DMS 273 treated with DMSO at 0.1 percent for 48 hours (cell line): ENCODE measurements at places on chromosomes 7 and 10.

- DNase-seq: no peak
Observed at GRCh38 chr10:133451346-133451745, 2.4 kb upstream of the SCART1 start.

DNA sequence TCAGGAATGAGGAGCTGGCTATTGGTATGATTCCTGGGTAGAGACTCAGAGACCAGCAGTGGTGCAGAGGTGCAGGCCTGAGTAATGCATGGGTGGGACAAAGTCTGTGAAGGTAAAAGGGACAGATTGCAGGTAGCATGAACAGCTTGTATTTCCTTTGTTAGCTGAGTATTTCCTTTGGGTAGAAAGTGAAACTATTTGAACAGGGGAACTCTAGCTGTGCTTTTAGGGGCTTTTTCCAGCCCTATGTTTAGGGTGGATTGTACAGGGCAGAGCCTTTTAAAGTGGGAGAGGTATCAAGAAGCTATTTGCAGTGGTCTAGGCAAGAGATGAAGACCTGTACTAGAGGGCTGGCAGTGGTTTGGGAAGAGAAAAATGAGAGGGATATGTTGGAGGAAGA, 739.9 kb downstream of the REEP3 start:
- DNase-seq: no peak

DNA sequence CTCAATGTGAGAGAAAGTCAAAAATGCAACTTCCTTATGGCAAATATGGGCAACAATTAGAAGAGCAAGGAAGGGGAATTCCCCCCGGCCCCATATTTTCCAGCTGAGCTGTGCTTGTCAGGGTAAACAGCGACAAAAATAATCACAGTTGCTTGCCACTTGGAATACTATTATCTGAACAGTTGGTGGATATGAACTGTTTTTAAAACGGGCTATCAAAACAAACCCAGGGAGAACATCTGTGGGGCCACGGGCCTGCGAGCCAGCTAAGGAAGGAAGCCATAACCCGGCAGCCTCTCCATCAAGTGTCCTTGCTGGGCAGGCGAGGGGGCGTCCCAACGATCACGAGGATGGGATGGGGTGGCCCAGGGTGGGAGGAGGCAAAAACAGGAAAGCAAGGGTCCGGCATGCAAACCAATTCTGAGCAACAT, 228.4 kb downstream of the ARHGAP12 start:
- peak; percentile 54 for DNase-seq

- no peak for DNase-seq
Observed at GRCh38 chr7:150848561-150849115, 3.7 kb upstream of the AOC1 start.

DNA sequence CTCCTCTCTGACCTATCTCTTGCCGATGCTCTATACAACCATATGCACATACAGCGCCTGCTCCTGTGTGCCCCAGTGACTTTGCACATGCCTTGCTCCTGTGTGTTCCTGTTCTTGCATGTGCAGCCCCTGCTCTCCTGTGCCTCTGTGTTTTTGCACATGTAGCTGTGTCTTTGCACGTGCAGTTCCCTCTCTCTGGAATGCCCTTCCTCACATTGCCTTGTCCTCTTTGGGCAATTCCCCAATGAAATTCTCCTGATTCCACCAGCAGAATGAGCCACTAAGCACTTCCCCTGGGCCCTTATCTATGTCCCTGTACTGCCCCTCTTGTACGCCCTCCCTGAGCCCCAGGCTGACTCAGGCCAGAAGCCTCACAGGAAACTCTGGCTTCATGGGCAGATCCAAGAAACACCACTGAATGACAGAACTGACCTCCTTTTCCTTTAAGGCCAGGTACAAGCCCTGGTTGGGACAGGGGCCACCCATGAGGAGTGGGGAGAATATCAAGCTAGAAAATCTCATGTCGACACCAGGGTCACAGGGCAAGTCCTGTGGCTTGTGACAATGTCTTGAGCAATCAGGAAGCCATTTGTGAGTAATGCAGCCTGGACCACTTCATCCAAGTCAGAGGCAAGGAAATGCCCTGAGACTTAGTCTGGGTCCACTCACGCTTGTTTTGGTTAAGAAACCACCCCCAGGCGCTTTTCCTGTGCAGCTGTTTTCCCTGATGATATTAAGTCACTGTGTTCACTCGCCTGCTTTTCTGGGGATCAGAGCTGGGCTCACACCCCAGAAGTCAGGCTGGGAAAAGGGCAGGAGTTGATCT, 1.9 kb upstream of the ARHGAP22 start:
- DNase-seq: no peak

DNA sequence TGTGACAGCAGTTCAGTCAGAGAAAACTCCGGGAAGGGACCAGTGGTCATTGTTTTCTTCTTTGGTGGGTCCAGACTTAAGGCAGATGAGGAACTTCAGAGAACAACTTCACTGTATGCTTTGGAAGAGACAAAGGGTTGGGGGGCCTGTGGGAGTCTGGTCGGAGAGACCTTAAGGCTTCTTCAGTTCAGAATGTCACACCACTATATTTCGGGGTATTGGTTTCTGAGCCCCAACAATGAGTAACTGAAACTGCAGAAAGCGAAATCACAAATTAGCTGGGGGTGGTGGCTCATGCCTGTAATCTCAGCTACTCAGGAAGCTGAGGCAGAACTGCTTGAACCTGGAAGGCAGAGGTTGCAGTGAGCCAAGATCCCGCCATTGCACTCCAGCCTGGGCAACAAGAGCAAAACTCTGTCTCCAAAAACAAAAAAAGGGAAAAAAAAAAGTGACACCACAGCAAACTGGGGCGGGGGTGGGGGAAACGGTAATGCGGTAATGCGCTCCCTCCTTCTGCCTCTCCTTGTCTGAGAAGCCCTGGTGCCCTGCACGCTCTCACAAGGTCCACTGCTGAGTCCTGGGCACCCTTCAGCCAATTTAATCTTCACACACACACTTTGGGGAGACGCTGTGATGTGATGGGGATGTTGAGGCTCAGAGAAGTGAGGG, 2.2 kb upstream of the ADIRF start:
- no peak for DNase-seq

DNA sequence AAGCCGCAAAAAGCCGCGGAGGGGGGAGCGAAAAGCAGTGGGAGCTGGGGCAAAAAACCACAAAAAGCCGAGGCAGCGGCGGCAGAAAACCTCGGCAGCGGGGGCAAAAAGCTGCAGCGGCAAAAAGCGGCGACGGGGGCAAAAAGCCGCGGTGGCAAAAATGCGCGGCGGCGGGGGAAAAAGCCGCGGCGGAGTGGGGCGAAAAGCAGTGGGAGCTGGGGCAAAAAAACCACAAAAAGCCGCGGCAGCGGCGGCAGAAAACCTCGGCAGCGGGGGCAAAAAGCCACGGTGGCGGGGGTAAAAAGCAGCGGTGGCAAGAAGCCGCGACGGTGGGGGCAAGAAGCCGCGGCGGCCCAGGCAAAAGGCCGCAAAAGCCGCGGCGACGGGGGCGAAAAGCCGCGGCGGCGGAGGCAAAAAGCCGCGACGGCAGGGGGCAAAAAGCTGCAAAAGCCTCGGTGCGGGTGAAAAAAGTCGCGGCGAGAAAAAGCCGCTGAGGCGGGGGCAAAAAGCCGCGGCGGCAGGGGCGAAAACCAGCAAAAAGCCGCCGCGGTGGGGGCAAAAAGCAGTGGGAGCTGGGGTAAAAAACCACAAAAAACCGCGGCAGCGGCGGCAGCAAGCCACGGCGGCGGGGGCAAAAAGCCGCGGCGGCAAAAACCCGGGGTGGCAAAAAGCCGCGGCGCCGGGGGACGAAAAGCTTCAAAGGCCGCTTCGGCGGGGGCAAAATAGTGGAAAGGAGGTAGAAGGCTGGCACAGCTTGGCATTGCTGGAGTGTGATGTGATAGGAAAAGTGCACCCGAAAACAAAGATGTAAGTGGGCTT, 135.9 kb downstream of the ZNF92 start:
- no peak for DNase-seq

GRCh38 chr7:137847568-137848050, 835 bp upstream of the DGKI start:
- no peak for DNase-seq

DNA sequence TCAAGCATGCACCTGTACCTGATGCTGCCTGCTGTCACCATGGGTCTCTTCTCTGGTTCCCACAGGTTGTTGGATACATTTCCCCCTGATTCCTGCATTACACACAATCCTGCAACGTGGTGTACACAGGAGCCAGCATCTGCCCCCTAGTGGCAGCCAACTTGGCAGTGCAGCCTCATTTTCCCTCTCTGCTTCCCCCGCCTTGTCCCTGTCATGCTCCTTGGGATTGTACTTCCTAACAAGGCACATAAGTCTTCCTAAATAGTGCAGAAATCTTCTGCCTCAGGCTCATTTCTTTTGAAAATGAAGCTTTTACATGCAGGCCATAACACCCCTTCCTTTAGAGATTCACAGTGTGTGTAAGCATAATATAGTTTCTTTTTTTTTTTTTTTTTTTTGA, 387.5 kb downstream of the CCSER2 start:
- peak; percentile 1 for DNase-seq

DNA sequence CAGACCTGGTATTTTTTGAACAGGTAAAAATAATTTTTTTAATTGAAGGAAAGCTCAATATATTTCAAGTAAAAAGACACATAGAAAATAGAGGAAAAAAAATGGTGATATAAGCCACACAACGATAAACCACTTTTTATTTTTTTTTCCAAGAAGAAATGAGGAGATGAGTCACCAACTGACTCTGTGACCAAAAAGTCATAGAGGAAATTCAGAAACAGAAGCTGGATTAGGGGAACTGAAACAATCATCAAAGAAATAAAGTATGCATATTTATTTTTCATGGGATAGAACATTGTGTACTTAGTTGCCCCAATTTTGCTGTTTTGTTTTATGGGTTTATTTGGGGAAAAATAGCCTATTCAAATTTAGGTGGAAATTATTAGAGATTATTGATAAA, 176.8 kb upstream of the AGR3 start:
- DNase-seq: no peak

DNA sequence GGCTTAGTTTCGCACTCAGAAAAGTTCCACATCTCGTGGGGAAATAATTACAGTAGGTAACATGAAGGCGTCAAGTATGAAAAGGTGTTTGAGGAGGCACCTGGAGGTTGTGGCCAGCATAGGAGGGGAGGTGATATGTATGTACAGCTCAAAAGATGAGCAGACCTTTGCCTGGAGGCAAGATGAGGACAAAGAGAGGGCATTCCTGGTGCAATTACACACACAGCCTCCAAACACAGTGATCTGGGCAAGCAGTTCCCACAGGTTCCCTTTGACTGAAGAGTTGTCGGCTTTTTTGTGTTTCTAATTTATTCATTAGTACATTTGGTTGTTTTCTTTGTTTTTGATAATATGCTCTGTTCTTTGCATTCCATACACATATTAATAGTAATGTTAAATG, 46.9 kb downstream of the CDK14 start:
- DNase-seq: no peak

DNA sequence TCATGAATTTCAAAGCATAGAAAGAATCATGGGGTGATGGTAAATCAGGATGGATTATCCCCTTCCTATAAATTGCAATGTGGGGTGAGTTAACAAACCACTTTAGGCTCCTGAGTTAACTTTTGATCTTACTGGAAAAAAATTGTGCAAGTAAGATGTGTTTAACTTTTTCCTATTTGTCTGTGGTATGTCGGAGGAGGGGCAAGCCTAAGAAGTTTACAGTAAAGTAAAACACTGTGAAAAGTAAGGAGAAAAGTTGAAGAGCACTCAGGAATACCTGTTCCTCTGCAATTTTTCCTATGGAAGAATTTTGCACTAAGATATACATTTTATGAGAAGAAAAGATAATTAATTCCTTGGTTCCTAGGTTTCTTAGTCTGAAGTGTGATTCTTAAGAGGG, 44.4 kb downstream of the IFIT5 start:
- DNase-seq: no peak

- DNase-seq: no peak
Observed at GRCh38 chr7:101218236-101219125, 516 bp downstream of the ZNHIT1 start.

- no peak for DNase-seq
Observed at GRCh38 chr7:117688126-117688525, 185.1 kb downstream of the CTTNBP2 start.

DNA sequence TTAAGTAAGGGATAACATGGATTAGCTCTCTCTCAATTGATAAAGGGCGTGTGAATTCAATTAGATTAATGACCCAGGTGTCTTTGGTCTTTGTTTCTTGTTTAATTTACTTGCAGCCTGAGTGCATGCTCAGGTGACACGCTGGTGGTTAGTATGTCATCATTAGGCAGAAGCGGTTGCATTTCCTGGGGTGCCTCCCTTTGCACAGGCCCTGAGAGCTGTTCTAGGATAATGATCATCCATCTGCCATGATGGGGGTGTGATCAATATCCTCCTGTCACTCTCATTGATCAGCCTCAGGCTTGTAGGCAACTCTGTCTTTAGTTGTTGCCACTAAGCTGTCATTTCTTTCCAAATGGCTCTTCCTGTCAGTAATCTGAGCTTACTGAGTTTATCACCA, 99.6 kb upstream of the NPS start:
- DNase-seq: no peak

- DNase-seq: no peak
Observed at GRCh38 chr10:43355749-43356371, 15.6 kb upstream of the FXYD4 start.

GRCh38 chr7:94348142-94348541, 46.6 kb upstream of the COL1A2 start:
- DNase-seq: no peak

DNA sequence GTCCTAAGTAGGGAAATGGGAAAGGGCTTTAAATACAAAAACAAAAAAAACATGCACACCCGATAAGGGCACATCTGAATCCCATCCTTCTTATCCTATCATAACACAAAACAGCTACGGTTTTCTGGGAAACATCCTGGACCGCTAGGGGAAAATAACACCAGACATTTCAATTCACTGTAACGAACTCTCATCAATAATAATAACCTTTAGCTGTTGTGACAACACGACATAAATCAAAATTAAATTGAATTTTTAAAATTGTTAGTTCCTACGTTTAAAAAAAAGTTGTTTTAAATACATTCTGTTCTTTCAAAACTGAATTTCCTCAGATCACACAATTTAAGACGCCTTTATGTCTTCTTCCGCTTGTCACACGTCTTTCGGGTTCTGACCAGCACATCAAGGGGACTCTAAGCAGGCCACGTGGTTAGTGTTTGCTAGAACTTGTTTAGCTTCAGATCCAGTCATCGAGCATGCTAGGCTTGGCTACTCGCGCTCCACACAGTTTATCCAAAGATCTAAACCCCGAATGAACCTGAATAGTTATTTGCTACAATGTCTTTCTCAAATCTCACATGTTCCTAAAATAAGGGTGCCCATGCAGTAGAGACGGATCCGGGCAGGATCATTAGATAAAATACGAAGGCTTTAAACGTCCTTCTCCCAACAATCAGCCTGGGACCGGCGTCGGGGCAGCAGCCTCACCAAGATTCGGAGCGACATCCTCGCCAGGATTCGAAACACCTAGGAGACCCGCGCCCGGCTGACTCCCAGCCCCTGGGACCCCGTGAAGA, 839 bp downstream of the IKZF5 start:
- DNase-seq: no peak

- no peak for DNase-seq
Observed at GRCh38 chr10:131730771-131731497, 169.9 kb upstream of the PPP2R2D start.
